ENCODE measurements at places on chromosomes 1 and 21.

GRCh38 chr1:235017191-235017590 lies 111.4 kb downstream of the TOMM20 start:
- DNase-seq = no peak

- no peak for DNase-seq
Measured at GRCh38 chr1:67804710-67805109, 28.6 kb downstream of the GNG12 start.

- no peak for DNase-seq
Measured at GRCh38 chr1:175384546-175384945, 192.0 kb upstream of the KIAA0040 start.

GRCh38 chr1:17065666-17066065 lies 11.8 kb upstream of the SDHB start:
- DNase-seq = no peak

DNA sequence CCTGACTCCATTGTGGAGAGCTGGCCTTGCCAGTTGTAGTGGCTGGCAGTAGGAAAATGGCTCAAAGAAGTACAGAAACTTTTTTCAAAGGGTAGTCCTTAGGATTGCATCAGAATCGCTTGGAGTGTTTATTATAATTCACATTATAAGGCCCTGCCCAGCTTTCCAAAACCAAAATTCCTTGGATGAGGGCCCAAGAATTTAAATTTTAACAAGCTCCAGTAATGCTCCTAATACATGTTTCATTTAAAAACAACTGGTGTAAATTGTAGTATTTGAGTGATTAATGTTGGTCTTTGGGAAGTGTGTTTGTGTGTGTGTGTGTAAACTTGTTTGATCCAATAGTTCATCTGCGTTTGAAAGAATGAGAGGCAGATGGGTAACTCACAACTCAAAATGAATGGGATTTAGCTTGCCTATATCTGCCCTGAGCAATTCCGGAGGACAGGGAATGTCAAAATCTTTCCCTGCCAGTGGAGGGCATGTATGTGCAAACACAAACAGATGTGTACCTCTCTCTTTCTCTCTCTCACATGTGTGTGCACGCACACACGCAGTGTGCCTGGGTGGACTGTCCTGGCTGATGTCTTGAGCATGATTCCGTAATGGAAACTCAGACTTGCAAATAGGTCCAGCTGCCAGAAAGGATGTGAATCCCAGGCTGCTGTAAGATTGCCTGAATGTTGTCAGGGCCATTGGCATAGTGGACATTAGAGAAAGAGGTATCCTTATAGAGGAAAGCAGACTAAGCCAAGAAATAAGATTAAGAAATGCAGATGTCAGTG lies 293.1 kb downstream of the LMX1A start:
- DNase-seq = no peak

- DNase-seq = no peak
Measured at GRCh38 chr1:234148350-234148749, 224.9 kb upstream of the COA6 start.

GRCh38 chr1:89087241-89087640 lies 22.2 kb upstream of the GBP1 start:
- DNase-seq = no peak

GRCh38 chr1:160431571-160431970 lies 31.2 kb downstream of the VANGL2 start:
- DNase-seq = no peak

GRCh38 chr1:4805987-4806386 lies 151.6 kb downstream of the AJAP1 start:
- no peak for DNase-seq

DNA sequence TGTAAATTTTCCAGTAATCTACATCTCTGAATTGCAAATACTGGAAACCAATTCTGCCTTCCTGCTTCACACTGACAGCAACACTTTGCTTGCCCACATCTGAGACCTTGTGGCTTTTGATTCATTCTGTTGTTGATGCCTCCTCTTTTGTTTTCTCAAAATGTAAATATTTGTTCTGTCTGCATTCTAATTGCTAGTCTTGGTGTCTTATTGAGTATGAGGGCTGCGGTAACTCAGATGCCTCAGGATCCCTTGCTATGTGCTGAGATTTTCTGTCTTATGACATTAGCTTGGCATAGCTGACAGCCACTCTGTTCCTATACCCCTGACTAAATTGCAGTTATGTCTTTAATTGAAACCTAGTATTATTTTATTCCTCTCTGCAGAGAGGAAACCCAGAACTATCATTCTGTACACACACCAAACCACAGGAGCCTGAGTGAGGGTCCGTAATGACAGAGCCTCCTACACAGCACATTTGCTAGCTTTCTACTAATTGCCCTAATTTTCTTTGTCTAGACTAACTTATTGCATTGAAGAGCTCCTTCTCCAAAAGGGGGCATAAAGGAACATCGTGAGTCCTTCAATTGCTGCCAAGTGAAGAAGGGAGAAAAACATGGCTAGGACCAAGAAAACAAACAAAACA lies 72.1 kb downstream of the GREM2 start:
- no peak for DNase-seq

DNA sequence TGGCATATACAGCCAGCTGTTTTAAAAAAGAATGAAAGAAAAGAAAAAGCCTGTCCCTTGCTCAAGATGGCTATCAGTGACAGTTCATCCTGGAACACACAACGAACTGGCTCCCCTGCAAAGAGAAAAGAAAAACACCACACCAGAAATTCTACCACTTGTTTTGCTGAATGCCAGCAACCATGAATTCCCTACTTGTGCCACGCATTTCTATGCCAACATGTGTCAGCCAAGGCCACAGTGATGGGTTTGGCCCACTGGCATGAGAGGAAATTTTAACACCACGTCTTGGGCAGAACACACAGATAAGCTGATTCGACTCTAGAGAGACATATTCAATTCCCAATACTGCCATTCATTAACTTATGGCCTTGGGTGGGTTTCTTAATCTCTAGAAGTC lies 64.0 kb downstream of the CAPZB start:
- DNase-seq = no peak

DNA sequence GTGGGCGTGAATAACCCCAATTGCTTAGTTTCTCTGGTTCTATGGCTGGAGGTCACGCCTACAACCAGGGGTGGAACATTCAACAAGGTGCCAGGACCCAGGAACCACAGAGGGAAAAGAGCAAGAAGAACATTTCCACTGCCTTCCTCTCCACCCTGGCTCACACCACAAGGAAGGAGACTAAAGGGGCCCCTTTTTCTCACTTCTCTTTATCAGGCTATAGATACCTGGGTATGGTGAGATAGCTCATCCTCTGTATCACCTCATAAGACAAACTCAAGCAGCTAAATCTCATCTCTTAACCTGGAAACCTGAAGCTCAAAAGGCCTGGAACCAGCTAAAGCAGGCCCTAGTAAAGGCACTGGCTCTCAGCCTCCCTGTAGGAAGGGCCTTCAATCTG lies 438.8 kb upstream of the OLFM3 start:
- DNase-seq = no peak

DNA sequence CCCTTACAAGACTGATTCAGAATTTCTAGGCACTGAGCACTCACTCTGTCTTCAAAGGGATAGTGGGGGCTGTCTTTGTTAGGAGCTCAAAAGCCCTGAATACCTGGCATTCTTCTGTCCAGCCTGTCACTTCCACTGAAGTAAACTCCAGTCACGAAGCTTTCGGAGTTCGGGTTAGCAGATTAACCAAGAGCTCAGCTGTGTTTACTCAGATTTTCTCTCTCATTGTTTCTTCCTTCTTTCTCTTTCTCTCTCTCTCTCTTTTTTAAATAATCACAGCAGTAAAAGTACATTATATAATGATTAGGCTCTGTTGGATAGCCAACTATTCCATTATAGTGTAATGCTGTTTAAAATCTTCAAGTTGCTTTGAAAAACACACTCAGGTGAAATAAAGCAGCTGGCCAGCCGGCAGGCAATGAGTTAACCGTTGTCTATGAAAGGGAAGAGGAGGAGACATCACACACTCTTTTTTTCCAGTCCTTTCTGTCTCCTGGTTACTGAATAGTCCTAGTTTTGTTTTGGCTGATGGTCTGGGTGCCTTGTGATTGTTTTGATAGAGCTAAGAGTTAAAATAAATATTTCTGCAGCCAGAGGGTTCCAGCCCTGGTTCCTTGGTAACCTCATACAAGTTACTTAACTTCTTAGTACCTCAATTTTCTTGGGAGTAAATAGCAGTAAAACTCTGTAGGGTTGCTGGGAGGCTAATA lies 89.8 kb downstream of the ADSS2 start:
- DNase-seq = no peak

DNA sequence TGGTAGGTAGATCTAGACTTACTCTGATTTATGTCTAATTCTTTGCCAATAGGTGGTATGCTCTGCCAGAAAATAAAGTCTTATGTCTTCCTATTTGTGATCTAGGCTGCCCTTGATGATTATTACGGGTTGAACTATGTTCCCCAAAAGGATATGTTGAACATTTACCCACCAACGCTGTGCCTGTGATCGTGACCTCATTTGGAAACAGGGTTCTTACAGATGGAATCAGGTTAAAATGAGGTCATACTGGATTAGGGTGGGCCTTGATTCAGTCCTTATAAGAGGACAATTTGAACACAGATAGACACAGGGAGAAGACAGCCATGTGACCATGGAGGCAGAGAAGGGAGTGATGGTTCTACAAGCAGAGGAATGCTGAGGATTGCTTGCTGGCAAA lies 95.1 kb upstream of the BCAR3 start:
- no peak for DNase-seq

DNA sequence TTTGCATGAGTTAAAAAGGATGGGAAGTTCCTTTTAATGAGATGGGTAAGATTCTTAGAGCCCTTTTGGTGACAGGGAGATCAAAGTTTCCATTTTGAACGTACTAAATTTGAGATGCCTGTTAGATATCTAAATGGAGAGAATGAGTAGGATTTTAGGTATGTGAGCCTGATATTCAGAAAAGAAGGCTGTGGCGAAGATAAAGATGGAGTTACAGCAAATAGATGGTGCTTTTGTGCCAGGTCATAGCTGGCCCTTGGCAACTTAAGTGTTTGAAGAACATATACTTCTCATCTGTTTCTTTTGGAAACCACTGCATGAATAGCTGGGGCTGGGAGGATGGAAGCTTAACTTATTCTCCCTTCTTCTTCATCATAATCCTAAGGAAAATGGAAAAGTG lies 282.5 kb downstream of the PTBP2 start:
- no peak for DNase-seq

DNA sequence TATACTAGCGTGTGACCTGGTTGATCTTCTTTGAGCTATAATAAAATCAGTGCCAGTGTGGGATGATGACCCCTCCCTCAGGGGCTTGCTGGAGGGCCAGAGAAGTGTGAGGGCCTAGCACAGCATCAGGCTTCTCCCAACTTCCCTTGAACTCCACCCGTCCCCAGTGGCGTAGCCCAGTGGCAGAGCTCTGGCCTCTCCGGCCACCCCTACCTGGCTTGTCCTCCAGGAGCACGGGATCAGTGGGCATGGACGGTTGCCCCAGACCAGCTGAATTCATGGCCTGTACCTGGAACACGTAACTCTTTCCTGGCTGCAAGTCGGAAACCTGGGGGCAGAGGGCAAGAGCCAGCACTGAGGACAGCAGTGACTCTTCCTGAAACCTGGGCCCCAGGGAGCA lies 36.0 kb downstream of the MYOM3 start:
- no peak for DNase-seq

DNA sequence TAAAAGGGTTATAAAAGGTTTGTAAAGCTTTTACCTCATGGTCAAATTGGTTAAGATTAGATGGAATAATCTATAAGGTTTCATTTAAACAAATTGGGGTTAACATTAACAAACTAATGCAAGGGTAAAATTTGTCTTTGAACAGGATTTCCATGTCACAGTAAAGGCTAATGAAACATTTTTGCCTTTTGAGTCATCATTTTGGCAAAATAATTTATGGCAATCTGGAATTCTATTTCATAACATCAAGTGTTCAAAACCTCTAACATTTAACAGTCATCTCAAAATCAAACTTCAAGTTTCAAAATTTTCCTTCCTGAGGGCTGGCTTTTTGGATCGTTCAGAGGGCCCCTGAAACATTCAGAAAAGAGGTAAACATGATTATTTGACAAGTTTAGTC lies 6.6 kb upstream of the CD46 start:
- DNase-seq = no peak

GRCh38 chr1:116316373-116316772 lies 56.7 kb upstream of the ATP1A1 start:
- no peak for DNase-seq

- no peak for DNase-seq
Measured at GRCh38 chr1:209353053-209353452, 230.5 kb upstream of the CAMK1G start.

- DNase-seq = no peak
Measured at GRCh38 chr1:31397360-31398095, 15.5 kb upstream of the SERINC2 start.

DNA sequence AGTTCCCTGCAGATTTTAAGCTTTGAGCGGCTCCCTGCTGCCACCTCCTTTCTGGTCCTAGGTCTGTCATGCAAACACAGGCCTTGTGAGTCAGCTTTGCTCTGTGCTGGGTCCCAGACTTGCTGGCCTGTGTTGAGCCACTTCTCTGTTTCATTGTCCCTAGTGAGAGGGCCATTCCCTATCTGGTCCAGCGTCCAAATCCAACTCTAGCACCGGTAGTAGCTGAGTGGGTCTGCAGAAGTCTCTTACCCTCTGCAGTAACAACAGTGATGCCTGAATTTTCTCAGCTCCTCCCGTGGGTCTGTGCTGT lies 5.8 kb downstream of the TTC22 start:
- no peak for DNase-seq

- no peak for DNase-seq
Measured at GRCh38 chr1:192703283-192704206, 67.6 kb downstream of the RGS13 start.

GRCh38 chr1:60227601-60228000 lies 154.0 kb upstream of the C1orf87 start:
- DNase-seq = no peak

GRCh38 chr1:3865606-3866160 lies 8.4 kb downstream of the DFFB start:
- no peak for DNase-seq

DNA sequence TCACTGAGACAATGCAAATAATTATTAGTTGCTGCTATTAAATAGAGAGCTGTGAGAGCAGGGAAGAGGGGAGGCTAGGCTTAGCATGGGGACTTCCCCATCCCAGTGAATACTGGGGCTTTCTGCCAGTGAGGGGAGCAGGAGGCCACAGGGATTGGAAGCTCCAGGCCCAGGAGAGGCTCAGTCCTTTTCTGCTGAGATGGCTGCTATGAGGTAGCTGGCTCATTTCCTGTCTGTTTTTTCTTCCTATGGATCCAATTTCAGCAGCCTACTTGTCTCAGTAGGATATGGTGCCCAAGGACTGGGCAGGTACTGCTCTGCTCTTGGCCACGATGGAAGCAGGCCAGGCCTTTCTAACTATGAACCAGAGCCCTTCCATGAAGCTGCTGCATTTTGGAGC lies 10.0 kb downstream of the STMN1 start:
- DNase-seq = no peak

GRCh38 chr1:56070601-56071000 lies 508.8 kb downstream of the PLPP3 start:
- DNase-seq = no peak

GRCh38 chr1:238776126-238776525 lies 610.2 kb upstream of the CHRM3 start:
- DNase-seq = no peak

GRCh38 chr1:116474921-116475849 lies 95.6 kb downstream of the CD58 start:
- no peak for DNase-seq

GRCh38 chr1:199109160-199109559 lies 470.3 kb downstream of the PTPRC start:
- DNase-seq = no peak

Measured in forelimb muscle (tissue), 1 donor.